Stimulated activated CD4-positive, alpha-beta T cell treated with anti-CD3 and anti-CD28 coated beads, TNF-alpha, amount 100 ng/mL, for 24 hours (primary cell): ENCODE measurements at places on chromosomes 16 and 17.

DNA sequence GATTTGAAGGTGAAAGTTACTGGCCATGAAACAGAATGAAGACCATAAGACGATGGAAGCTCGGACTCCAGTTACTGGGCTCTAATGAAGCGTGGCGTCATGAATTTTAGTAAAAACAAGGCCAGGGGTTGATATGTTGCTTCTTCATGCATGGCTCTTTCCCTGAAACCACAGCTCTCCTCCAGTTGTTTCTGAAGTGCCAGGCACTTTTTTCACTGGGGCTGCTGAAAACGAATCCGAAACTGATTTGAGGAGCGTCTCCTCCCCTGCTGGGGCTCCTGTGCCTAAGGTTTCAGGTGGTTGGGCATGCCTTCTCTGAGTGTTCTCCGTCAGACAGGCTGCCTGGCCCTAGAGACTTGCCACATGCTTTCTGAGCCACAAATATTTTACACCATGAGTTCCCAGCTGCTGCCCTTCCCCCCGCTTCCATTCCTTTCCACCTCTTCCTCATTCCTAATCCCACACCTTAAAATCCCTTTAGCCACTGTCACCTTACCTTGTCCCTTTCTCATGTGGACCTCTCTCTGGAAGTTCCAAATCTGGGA lies 3.7 kb upstream of the MYL4 start:
- DNase-seq = peak; percentile 50

GRCh38 chr17:80473701-80474100 lies 2.7 kb downstream of the NPTX1 start:
- no peak for DNase-seq

- DNase-seq = no peak
These were observed 111.9 kb upstream of the TNRC6C start for GRCh38 chr17:77846531-77847085.

DNA sequence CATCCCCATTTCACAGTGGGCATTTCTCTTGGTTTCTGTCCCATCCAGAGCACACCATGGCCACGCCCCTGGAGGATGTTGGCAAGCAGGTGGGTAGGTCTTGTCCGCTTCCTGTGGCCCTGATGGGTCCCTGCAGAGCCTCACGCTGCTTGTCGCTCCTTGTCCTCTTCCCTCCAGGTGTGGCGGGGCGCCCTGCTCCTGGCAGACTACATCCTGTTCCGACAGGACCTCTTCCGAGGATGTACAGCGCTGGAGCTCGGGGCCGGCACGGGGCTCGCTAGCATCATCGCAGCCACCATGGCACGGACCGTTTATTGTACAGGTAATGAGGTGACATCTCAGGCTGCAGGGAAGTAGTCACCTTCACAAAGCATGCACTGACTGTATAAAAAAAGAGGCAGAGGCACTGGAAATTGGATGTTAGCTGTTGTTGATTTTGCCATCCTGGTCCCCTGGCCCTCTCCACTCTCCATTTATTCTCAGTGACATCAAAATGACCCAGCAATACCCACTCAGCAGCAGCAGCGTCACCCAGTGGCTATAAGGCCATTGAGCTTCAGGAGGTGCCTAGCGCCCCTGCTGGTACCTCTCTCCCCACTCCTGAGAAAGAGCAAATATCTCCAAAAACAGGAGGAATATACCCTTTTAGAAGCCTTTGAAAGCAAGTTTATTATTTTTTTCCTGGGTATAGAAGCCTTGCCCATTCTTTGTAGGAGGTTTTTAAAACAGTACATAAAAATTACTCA lies 13.7 kb downstream of the METTL22 start:
- DNase-seq = no peak

GRCh38 chr17:49616601-49617131 lies 41.0 kb downstream of the NXPH3 start:
- DNase-seq = no peak

DNA sequence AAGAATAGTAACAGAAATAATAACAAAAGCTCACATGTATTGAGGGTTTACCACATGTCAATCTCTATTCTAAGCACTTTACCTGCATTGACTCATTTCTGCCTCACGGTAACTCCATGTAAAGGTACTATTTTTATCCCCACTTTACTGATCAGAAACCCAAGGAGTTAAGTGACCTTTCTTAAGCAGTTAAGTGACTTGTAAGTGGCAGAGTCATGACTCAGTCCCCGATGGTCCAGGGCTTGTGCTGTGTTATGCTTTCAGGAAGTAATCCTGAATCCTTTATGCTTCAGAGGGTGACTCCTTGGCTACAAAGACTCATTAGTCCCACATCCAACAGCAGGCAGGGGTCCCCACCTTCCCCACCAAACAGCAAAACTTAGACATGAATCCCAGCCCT lies 66.5 kb downstream of the MRM1 start:
- no peak for DNase-seq

- DNase-seq = no peak
These were observed 1.5 kb upstream of the TTYH2 start for GRCh38 chr17:74211912-74212208.

- DNase-seq = no peak
These were observed 18.5 kb upstream of the APRT start for GRCh38 chr16:88830258-88830657.

- no peak for DNase-seq
These were observed 78.3 kb downstream of the SOCS1 start for GRCh38 chr16:11177578-11178160.

- no peak for DNase-seq
These were observed 120.6 kb upstream of the KCNJ16 start for GRCh38 chr17:69954241-69954925.
